Suppressor macrophage treated with lipopolysaccharide for 1 hour (primary cell): ENCODE measurements at places on chromosomes 5 and 9.

- no peak for DNase-seq
These were observed 17.4 kb upstream of the LRRC19 start for GRCh38 chr9:27022920-27023319.

DNA sequence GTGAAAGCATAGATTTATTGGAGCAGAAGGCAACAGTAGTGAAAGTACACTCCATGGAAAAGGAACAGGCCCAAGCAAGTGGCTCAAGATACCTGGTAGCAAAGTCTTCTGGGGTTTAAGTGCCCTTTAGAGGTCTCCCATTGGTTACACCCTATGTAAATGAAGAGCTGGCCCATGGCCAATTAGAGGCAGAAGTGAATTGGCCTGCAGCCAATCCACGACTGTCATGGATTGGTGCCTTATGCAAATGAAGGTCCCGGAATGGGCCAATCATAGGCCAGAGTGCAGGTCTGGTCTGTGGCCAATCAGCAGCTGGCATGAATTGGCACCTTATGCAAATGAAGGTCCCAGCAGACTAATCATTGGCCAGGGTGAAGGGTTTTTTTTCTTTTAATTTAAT, 64.2 kb upstream of the PCSK5 start:
- no peak for DNase-seq

GRCh38 chr5:42564689-42565356, 141.6 kb downstream of the GHR start:
- DNase-seq = no peak

- peak; percentile 61 for DNase-seq
These were observed at the start of gene C5orf52 for GRCh38 chr5:157670662-157671591. Gene C5orf52 (plus strand): TSS chr5:157671533. CDS start chr5:157671615, 82 bp downstream.

- DNase-seq = peak; percentile 55
These were observed 30.1 kb upstream of the HAPLN1 start for GRCh38 chr5:83750749-83751148.

DNA sequence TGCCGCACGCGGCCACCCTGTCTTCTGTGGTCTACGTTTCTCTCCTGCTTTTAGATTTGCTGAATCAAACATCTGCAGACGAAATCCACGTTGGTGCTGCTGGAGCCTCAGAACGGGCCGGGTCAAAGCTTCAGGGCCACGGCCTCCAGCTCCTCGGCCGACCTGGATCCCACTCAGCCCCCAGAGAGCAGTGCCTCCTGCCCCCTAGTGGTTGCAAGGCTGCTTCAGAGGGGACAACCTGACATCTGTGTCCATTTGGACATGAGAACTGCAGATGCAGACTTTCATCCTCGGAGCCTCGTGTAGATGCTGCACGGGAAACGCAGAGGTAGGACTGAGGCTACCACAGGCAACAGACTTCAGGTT, 23.0 kb upstream of the SLC6A3 start:
- DNase-seq = no peak

DNA sequence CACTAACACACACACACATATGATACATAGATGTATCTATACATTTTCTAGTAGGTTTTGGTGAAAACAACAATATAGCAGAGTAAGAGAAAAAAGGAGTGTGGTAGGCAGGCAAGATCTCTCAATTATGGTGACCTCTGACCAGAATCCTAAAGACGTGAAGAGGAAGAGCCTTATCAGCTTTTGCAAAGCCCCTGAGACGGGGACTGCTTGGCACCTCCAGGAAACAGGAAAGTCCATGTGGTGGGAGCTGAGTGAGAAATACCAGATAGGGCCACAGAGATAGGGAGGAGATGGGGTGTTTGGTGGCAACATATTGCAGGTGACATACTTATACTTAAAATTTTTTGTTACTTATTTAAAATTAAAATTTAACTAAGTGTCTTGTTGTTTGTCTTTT, 39.9 kb upstream of the CTXN3 start:
- DNase-seq = no peak

DNA sequence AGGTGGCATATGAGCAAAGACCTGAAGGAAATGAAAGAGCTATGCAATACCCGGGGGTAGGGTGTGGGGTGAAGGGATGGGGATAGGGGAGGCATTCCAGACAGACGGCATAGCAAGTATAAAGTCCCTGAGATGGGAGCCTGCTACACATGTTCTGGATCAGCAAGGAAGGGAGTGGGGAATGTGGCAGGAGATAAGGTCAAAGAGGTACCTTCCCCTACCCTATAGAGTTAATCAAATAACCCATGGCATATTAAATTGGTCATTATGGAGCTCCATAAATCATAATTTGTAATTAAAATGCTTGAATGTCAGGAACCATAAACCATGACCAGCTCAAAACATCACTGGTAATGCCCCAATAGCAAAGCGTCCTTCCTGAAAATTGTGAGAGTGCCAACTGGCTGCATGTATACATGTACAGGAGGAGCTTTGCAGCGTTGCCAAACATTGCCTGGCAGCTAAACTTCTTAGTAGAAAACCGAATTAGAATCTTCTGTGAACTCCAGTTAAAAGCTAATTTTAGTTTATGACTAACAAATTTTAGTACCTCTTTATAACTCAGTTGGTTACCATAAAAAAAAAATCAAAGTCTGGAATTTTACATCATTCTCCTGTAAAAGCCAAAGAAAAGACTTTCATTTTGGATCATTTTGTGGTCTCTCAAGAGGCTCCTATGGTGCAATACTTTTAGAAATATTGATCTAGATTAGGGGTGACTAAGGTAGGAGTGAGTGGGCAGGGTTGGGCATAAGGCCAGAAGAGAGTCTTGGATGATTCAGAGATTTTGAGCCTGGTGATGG, 4.7 kb downstream of the DNAI1 start:
- DNase-seq = peak; percentile 58

- DNase-seq = no peak
These were observed 26.1 kb downstream of the HMGCR start for GRCh38 chr5:75363111-75363510.

- DNase-seq = peak; percentile 65
These were observed 70.4 kb upstream of the CTSV start for GRCh38 chr9:97109194-97109811.

DNA sequence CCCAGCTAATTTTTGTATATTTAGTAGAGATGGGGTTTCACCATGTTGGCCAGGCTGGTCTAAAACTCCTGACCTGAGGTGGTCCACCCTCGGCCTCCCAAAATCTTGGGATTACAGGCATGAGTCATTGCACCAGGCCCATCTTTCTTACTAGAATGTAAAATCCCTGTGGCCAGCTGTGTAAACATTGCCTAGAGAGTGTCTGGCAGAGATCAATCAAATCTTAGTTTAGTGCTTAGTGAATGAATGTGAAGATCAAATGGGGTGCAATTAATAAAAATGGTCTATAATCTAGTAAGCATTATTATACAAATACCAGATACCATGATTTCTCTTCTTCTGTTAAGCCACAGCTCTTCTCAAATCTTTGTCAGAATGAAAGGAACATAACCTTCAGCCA, 289.9 kb downstream of the KCTD16 start:
- DNase-seq = no peak

GRCh38 chr5:134846641-134846960, 833 bp downstream of the C5orf24 start:
- peak; percentile 43 for DNase-seq

GRCh38 chr5:92887254-92887653, 693.8 kb downstream of the NR2F1-AS1 start:
- DNase-seq = no peak
